ENCODE measurements at places on chromosomes 2 and 18.

- DNase-seq = no peak
These were observed 30.7 kb upstream of the ERCC3 start for GRCh38 chr2:127324635-127325034.

DNA sequence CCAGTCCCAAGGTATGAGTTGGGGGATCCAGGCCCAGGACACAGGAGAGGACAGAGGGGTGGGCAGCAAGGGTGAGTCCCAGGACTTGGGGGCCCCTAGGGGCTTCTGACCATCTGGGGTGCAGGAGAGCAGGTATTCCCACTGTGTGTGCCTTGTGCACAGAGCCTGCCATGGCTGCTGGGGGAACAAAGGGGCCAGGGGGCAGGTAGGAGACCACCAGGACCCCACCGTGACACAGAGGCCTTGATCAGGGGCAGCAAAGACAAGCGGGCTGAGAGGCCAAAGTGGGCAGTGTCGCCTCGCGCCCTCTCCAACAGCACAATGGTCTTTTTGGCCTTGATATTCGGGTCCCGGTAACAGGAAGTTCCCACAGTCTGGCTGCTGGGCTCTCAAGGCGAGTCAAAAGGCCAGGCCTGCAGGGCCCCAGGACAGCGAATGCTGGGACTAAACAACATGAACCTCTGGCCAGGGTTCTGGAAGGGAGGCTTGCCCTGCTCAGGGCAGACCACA, 12.3 kb upstream of the GPR17 start:
- no peak for DNase-seq

GRCh38 chr2:237482485-237482884, 4.6 kb upstream of the MLPH start:
- DNase-seq = no peak

- DNase-seq = no peak
These were observed 18.4 kb downstream of the SLC4A3 start for GRCh38 chr2:219645631-219646527.

GRCh38 chr2:33104726-33105125, 158.0 kb downstream of the LTBP1 start:
- DNase-seq = no peak

DNA sequence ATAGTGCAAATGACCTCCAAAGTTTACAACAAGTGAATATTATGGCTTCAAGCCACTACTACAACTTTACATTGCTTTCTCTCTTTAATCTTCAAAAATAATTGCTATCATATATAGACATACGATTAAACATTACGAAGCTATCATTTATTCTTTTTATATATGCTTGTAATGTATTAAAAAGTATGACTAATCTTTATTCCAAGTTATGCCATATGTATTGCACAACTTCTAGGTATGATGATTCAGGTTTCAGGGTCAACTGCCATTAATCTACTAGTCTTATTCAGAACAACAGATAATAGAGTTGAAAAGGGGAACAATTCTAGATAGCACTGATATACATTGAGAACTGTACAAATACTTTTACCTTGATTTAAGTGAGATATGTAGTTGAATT, 506.2 kb upstream of the TMEFF2 start:
- no peak for DNase-seq

- DNase-seq = no peak
These were observed 17.3 kb downstream of the ADRA2B start for GRCh38 chr2:96098900-96099590.

- DNase-seq = no peak
These were observed 9.5 kb downstream of the MAPRE2 start for GRCh38 chr18:35050705-35051195.

GRCh38 chr2:102606353-102606752, 13.0 kb upstream of the SLC9A2 start:
- no peak for DNase-seq

- no peak for DNase-seq
These were observed 66.3 kb downstream of the NBAS start for GRCh38 chr2:15494877-15495276.

DNA sequence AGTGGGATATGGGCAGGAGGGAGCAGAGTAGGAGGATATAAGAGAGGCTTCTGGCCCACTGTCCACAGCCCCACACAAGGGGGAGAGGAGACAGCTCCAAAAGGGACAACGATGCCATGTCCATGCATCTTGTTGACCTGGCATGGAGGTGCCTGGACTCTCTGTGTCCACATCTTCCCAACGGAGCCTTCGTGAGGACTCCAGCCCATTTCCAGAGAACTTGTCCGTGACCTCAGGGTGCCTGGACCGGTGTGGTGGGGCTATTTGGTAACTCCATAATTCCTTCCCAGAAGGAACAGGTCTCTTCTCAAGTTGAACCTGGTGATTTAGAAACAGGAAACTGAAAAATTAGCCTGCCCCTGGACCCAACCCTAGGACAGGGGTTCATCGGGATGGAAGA, 133.9 kb downstream of the CYP26B1 start:
- DNase-seq = no peak

- no peak for DNase-seq
These were observed 74.1 kb downstream of the POLR1A start for GRCh38 chr2:86031606-86032005.

GRCh38 chr2:27655155-27655951, 8.1 kb downstream of the SUPT7L start:
- DNase-seq = no peak

- DNase-seq = no peak
These were observed 114.5 kb upstream of the SALL3 start for GRCh38 chr18:78865056-78865598.

DNA sequence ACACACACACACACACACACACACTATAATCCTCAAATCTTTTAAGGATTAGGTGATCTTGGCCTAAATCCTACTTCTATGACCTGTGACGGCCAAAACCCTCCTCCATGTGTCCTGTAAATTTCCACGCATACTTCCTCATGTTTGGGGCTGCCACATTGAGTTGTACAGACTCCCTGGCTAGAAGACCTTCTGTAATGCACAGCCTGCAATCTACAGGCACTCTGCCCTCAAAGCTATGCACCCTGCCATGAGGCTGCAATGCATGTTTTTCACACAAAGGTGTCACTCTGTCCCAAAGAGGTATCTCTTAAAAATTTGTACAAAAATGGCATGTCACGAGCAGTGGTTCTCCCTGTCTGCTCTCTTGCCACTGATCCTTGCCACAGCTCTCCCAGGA, 26.4 kb upstream of the B4GALT6 start:
- no peak for DNase-seq

DNA sequence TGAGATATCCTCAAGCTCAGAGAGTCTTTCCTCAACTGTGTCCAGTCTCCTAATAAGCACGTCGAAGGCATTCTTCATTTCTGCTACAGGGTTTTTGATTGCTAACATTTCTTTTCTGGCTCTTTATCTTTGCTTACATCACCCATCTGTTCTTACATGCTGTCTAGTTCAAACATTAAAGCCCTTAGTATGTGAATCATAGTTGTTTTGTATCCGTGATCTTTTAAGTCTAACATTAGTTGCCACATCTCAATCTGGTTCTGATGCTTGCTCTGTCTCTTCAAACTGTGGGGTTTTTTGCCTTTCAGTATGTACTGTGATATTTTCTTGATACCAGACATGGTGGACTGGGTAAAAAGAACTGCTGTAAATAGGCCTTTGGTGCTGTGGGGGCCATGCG, 235.2 kb downstream of the SH3RF3 start:
- no peak for DNase-seq

DNA sequence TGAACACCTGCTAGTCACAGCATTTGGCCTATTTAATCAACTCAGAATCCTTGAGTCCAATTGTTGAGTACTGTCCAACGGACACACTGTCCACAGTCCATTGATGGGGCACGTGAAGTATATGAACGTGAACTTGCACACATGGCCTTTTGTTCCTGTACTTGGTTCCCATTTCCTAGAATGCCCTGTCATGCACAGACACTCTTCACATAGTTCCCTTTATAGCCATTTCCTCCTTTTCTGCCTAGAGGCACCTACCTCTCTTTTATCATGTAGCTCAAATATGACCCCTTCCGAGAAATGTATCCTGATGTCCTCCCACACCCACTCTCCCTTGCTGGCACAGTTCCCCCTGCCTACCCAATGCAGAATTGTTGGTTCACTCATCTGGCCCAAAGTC, 8.7 kb upstream of the CRYGA start:
- DNase-seq = no peak

GRCh38 chr18:63823516-63824219, 48.5 kb downstream of the SERPINB7 start:
- no peak for DNase-seq

DNA sequence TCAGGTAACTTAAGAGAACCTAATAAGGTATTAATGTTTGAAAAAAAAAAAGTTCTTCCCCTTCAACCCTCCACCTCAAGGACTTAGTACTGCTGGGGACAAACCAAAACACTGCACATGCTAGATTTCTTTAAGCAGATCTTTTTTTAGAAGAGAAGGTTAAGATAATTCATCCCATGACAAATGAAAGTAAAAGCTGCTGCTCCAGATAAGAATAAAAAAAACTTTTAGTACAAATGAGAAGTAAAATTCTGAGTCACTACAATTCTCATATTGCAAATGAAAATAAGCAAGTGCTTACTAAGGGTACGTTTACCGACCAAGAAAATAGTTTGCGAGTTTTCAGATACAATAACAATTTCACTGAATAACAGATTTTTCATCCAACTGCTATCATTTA, 8.9 kb downstream of the STAM2 start:
- no peak for DNase-seq

- no peak for DNase-seq
These were observed 40.5 kb upstream of the EMILIN2 start for GRCh38 chr18:2805970-2806943.

GRCh38 chr18:56890632-56891031, 239.5 kb downstream of the WDR7 start:
- DNase-seq = no peak

DNA sequence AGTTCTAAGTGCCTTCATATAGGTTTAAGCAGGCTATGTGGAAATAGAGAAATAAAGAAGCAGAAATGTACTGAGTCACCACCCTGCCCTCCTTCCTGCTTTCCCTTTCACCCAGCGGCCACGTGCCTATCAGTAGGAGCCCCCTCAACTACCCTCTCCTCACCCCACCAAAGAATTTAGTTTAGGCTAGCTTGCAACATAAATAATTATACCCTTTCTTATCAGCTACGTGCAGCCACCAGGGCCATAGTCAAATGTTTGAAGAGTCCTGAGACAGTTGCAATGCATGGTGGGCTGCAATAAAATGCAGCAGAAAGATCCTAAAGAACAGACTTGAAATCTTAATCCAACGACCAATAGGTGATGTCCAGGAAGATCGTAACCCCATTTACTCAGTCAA, 101.2 kb downstream of the RTP5 start:
- no peak for DNase-seq

DNA sequence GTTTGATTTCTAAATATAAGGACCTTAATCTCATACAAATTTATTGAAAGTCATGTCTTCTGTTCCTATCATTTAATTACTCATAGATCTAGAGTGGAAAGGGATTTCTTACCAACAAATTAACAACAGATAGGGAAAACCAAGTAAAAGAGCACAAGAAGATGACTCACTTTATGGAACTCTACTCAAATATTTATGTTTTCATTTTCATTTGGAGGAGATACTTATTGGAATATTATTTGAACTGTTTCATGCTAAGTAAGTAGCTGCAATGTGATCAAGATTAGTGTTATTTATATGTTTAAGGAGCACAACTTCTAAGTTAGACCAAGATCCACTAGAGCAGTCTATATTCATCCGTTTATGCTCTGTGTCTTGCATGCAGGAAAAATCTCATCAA, 1.3 kb downstream of the NT5C1B start:
- no peak for DNase-seq

DNA sequence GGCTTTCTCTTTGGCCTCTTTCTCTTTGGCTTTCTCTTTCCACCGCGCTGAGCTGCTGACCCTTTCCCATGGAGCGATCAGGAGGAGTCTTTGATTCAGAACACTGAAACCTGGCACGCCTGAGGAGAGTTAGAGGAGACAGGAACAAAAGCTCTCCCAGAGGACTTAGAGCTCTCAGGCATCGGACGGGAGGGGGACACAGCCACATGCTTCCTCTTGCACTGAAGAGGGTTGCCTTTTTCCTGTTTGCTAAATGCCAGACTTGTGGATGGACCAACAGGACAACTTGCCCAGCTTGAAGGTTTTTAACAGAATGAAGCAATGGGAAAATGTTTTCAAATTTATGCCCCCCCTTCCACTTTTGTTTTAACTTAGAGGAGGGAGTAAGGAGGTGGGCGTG, 3.6 kb upstream of the PTPN18 start:
- DNase-seq = no peak

- no peak for DNase-seq
These were observed 102.4 kb downstream of the GALNT3 start for GRCh38 chr2:165691615-165692014.

GRCh38 chr2:144170179-144170578, 349.7 kb downstream of the ZEB2 start:
- no peak for DNase-seq

- no peak for DNase-seq
These were observed 617 bp downstream of the FOSL2 start for GRCh38 chr2:28393114-28393836.
